ENCODE measurements at places on chromosomes 7 and 10. TPM values are rescaled to one million over a fixed set of nuclear protein-coding genes. Genes with fewer than 3 reads are reported as not detected.
A peak's percentile ranks its signal among the peaks of the same experiment; 100 is the strongest.

DNA sequence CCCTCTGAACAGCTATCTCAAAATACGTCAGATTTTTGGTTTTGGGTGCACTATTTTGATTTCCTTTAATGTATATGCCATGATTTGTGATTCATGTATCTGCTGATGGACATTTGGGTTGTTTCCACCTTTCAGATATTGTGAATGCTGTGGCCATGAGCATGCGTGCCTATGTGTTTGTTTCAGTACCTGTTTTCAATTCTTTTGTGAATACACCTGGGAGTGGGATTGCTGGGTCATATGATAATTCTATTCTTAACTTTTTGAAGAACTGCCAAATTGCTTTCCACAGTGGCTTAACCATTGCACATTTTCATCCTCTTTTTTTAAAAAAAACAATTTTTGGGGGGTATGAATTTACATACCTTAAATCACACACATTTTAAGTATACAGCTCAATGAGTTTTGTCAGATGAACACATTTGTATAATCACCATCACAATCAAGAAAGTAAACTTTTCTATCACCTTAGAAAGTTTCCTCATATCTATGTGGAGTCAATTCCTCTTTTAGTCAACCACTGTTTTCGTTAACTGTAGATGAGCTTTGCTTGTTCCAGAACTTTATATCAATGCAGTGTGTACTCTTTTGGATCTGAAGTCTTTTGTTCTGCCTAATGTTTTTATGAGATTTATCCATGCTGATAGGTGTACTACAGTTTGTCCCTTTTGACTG, 36.9 kb downstream of the CYP26A1 start:
- H3K27ac ChIP-seq, result no peak overlapping the region
- no peaks in the 10 kb centered on the region for H3K4me1 ChIP-seq
- DNase-seq, result no peak
- H3K27me3 ChIP-seq, result no peaks in the 10 kb centered on the region

AQP1 gene
- 7.6 TPM for total RNA-seq

DNA sequence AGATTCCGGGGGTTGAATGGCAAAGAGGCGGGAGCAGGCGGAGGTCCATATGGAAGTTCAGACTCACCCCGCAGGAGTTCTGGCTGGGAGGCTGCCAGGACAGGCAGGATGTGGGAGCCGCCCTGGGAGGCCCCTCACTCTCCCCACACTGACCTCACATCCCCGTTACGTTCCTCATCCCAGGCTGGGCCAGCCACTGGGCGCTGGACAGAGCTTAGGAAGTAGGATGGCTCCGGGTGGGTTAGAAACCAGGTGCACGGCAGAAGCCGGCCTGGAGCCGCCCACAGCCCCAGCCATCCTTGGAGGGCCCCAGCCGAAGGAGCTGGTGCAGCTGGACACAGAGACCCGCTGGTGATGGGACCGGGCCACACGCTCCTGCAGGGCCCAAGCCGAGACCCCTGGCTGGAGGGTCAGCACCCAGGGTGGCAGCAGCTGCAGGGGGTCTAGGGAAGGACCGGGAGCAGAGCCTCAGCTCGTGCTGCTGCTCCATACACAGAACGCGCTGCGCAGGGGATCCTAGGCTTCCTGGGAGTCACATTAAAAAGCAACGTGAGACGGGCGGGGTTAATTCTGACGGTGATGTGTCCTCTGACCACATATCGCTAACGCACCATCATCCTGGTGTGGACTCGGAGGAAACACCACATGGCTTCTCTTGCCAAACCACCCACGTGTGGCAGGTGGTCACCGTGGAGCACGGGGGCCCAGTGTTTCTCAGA, 98.6 kb upstream of the DIP2C start:
- H3K4me1 ChIP-seq, result peaks cover 14% of the 10 kb centered on the region
- H3K4me3 ChIP-seq, result no peak overlapping the region
- DNase-seq, result no peak
- H3K27ac ChIP-seq, result no peak overlapping the region
- H3K36me3 ChIP-seq, result no peaks in the 10 kb centered on the region

- H3K4me3 ChIP-seq, result no peak overlapping the region
- peaks cover 13% of the 10 kb centered on the region for H3K4me1 ChIP-seq
- DNase-seq, result no peak
Measured at GRCh38 chr10:101006593-101007098, 7.0 kb downstream of the LZTS2 start.

GRCh38 chr7:130818056-130818455, 84.0 kb upstream of the KLF14 start:
- no peak for DNase-seq
- no peaks in the 10 kb centered on the region for H3K36me3 ChIP-seq
- no peak overlapping the region for H3K27ac ChIP-seq
- H3K4me3 ChIP-seq, result no peak overlapping the region
- H3K27me3 ChIP-seq, result no peaks in the 10 kb centered on the region
- no peaks in the 10 kb centered on the region for H3K4me1 ChIP-seq

DNA sequence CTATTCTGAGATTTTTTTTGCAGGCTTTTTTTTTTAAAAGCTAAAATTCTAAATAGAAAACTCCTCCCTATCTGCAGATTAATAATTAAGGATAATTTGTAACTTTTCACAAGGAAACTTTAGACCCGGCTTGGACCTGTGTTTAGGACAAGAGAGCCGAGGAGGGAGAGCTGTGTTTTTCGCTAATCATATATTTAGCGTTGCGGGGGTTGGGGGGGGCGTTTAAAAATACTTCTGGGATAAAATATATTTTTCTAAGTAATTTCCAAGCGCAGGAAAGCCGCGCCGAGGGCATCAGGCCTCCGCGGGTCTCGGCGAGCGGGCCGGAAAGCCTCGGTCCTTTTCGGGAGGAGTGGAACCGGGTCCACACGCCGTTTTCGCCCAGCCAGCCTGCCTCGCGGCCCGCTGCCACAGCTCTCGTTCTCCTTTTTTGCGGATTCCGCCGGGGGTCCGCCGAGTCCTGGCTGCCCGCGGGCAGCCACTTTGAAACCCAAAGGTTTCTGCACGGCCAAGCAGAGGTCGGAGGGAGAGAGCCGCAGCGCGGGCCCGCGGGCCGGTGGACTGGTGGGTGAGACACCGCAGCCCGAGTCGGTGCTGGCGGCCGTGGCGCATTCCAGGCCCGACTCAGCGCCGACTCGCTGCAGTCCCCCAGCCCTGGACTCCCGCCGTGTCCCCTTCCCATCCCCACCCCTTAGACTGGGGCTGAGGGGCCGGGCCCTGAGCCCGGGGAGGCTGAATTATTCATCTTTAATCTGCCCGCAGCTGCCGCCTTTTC, 2.3 kb downstream of the PAX2 start:
- H3K36me3 ChIP-seq, result no peaks in the 10 kb centered on the region
- H3K27ac ChIP-seq, result no peak overlapping the region
- DNase-seq, result no peak

NXPH1 gene
- total RNA-seq, result 56.6 TPM

MGAM2 gene
- not detected for total RNA-seq

- H3K27me3 ChIP-seq, result no peaks in the 10 kb centered on the region
- no peak overlapping the region for H3K4me3 ChIP-seq
- no peak for DNase-seq
- no peaks in the 10 kb centered on the region for H3K36me3 ChIP-seq
- H3K4me1 ChIP-seq, result no peaks in the 10 kb centered on the region
Measured at GRCh38 chr7:151388430-151388829, 21.4 kb downstream of the WDR86 start.

- no peak overlapping the region for H3K4me3 ChIP-seq
- H3K36me3 ChIP-seq, result no peaks in the 10 kb centered on the region
- H3K4me1 ChIP-seq, result no peaks in the 10 kb centered on the region
- H3K27me3 ChIP-seq, result no peaks in the 10 kb centered on the region
- peak; percentile 42 for DNase-seq
Measured at GRCh38 chr7:106542550-106543220, 118.3 kb downstream of the CCDC71L start.

PHYHIPL gene
- 12.2 TPM for total RNA-seq

AVPI1 gene
- 20.4 TPM for total RNA-seq

- no peak overlapping the region for H3K27ac ChIP-seq
- H3K27me3 ChIP-seq, result no peaks in the 10 kb centered on the region
- H3K4me3 ChIP-seq, result no peak overlapping the region
Measured at GRCh38 chr7:150621376-150621775, 10.8 kb downstream of the GIMAP6 start.

PTF1A gene
- not detected for total RNA-seq

TUBAL3 gene
- not detected for total RNA-seq

DNA sequence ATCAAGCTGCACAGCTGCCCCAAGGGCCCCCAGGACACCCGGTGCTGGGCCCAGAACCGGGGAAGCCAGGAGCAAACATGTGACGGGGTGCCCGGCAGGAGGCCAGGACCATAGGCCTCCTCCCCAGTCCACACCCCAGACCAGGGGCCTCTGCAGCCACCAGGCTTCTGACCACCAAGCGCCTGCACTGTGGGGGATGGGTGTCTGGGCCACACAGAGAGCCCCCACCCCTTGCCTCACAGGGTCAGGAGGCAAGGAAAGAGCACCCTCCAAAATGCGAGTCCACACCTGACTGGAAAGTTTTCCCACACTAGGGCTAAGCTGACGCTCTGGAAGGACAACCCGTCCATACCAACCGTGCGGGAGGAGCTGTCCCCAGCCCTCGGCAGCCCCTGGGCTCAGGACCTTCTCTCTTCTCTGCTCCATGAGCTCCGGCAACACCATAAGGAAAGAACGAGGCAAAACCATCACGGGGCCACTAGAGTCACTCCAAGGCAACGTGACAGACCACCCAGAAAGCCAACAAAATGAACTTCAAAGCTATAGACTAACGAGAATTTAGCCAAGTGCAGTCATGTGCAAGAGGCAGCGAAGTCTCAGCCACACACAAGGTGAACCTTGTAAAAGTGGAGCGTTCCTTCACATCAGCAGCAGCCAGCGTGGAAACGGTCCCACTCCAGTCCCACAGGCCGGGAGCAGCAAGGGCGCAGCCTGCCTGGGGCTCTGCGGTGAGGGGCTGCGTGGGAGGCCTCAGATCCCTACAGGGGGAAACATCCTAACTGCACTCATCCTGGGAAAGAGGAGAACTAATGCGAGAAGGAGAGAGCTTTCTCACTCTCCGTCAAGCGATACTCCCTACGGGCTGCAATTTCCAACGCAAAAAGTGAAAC, 5.1 kb downstream of the STK32C start:
- no peak overlapping the region for H3K4me3 ChIP-seq
- DNase-seq, result no peak
- no peaks in the 10 kb centered on the region for H3K27me3 ChIP-seq
- peaks cover 15% of the 10 kb centered on the region for H3K4me1 ChIP-seq
- no peaks in the 10 kb centered on the region for H3K36me3 ChIP-seq
- H3K27ac ChIP-seq, result no peak overlapping the region

DNA sequence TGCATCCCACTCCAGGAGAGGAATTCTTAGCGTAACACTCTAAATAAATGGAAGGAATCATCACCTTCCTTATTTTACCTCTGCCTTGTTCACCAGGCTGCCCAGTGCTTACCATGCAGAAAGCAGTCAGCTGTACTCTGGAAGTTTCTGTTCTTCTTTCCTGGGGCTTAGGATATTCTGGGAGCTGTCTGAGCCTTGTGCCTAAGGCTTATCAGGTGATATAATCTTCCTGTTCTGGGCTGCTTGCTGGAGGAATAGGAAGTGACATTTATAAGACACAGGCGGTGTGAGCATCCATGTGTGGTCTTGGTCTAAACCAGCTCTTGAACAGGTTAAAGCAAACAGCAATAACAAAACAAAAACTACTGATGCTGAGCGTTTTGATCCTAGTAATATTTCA, 13.5 kb downstream of the KCTD7 start:
- no peaks in the 10 kb centered on the region for H3K36me3 ChIP-seq
- H3K4me1 ChIP-seq, result no peaks in the 10 kb centered on the region
- no peak overlapping the region for H3K4me3 ChIP-seq
- DNase-seq, result no peak
- no peaks in the 10 kb centered on the region for H3K27me3 ChIP-seq

CALML5 gene
- total RNA-seq, result not detected

GRCh38 chr10:77461636-77462296, 175.8 kb downstream of the KCNMA1 start:
- H3K27me3 ChIP-seq, result no peaks in the 10 kb centered on the region
- no peak overlapping the region for H3K27ac ChIP-seq
- H3K4me3 ChIP-seq, result no peak overlapping the region

- H3K36me3 ChIP-seq, result no peaks in the 10 kb centered on the region
- no peak overlapping the region for H3K4me3 ChIP-seq
- no peaks in the 10 kb centered on the region for H3K27me3 ChIP-seq
Measured at GRCh38 chr10:64115908-64116643, 594.9 kb downstream of the REEP3 start.

SPDYE3 gene
- not detected for total RNA-seq

DNA sequence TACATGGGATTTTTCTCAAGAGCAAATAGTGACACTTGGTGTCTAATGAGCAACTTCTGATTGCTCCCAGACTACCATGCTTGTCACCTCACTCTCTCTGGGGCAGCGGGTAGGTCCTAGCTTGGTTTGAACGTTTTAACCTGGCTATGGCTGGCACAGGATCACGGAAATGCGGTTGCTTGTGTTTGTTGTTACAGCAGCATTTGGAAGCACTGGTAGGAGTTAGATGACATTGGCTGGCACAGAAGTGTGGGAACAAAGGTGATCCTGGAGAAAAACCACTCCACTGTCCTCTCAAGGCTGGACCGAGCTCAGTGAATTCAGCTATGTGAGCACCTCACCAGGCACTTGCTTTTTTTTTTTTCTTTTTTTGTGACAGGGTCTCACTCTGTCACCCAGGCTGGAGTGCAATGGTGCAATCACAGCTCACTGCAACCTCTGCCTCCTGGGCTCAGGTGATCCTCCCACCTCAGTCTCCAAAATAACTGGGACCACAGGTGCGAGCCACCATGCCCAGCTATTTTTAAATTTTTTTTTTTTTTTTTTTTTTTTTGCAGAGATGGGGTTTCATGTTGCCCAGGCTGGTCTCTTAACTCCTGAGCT, 3.5 kb upstream of the PFKFB3 start:
- no peak overlapping the region for H3K27ac ChIP-seq
- no peak overlapping the region for H3K4me3 ChIP-seq
- DNase-seq, result no peak
- H3K27me3 ChIP-seq, result no peaks in the 10 kb centered on the region
- H3K36me3 ChIP-seq, result no peaks in the 10 kb centered on the region
- peaks cover 47% of the 10 kb centered on the region for H3K4me1 ChIP-seq

GRCh38 chr7:159117366-159118196, 27.1 kb downstream of the VIPR2 start:
- DNase-seq, result no peak
- H3K4me1 ChIP-seq, result no peaks in the 10 kb centered on the region

- H3K36me3 ChIP-seq, result no peaks in the 10 kb centered on the region
- peak overlapping the region; percentile 93 for H3K27ac ChIP-seq
- H3K4me3 ChIP-seq, result no peak overlapping the region
- peaks cover 8% of the 10 kb centered on the region for H3K4me1 ChIP-seq
Measured at GRCh38 chr7:27129729-27130539, 623 bp downstream of the HOXA4 start.

NRG3 gene
- total RNA-seq, result 0.83 TPM

- no peaks in the 10 kb centered on the region for H3K36me3 ChIP-seq
- no peak overlapping the region for H3K27ac ChIP-seq
- no peak overlapping the region for H3K4me3 ChIP-seq
- H3K4me1 ChIP-seq, result no peaks in the 10 kb centered on the region
- H3K27me3 ChIP-seq, result no peaks in the 10 kb centered on the region
- no peak for DNase-seq
Measured at GRCh38 chr10:14306190-14306589, 24.5 kb downstream of the FRMD4A start.

Data from adrenal gland (tissue), 19 donors.